ENCODE measurements at places on chromosomes 12 and 14.
A peak's percentile ranks its signal among the peaks of the same experiment; 100 is the strongest.

DNA sequence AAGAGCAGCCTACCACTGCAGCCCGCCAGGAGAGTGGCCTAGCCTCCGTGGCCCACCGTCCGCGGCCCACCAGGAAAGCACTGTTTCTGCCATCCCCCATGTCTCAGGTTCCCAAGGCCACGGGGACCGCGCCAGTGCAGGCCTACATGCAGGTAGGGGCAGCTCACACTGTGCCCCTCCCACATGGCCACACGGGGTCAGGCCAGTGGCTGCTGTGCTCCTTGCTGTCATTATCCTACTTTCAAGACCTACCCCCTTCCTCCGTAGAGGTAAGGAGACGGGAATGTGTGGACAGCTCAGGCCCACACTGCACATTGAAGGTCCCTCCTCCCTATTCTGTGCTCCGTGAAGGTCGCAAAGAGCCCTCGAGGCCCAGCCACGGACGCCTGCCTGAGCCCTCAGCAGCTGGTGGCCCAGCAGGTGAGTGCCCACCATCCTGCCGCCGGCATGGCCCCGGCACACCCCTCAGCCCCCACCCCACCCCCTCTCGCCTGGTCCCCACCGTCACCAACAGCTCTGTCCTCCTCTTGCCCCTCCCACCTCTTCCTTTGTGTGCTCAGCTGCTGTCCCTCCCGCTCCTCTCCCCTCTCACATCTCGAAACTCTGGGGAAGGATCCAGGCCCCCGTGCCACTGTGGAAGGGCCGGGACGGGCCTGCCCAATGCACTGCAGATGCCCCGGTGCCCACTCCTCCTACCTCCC, 10.0 kb downstream of the DDX51 start:
- no peak overlapping the region for H3K4me3 ChIP-seq
- H3K4me1 ChIP-seq, result peaks cover 13% of the 10 kb centered on the region
- DNase-seq, result no peak
- peaks cover 8% of the 10 kb centered on the region for H3K36me3 ChIP-seq

DNA sequence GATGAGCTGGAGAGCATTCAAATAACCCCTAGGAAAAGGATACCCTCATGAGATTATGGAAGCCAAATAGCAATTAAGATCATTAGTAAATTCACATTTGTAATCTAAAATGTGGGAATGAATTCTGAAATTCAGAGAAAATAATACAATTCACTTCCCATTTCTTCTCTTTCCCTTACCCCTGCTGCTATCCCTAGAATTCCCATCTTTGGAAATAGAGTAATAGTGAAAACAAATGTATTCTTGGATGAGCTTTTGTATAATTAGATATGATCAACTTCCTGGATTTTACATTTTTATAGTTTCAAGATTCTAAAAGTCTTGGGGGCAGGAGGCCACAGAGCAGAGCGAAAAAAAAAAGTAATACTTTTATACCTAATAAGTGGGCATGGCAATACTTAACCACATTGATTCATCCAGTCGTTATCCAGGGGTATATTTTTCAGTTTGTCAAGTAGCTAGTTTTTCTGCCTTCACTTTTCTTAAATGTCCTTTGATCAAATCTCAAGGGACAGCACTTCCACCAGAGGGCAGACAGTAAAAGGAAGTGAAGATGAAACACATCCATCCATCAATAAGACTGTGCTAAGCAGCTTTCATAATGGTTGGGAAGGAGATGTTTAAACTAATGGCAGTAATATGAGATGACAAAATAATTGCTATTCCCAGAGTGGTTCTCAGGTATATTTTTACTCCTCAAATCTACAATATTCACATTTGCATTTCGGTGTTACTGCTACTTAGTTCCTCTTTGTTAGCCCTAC, 401.3 kb downstream of the DIO2 start:
- no peak overlapping the region for H3K27ac ChIP-seq
- H3K36me3 ChIP-seq, result no peaks in the 10 kb centered on the region

GRCh38 chr12:28059668-28060067, 87.1 kb upstream of the PTHLH start:
- H3K4me1 ChIP-seq, result 0 out of 2 replicates have a peak, but pooled peaks cover 6% of the 10 kb centered on the region
- DNase-seq, result no peak
- no peak overlapping the region for H3K27ac ChIP-seq

GRCh38 chr14:35419429-35419841, 14.9 kb upstream of the NFKBIA start:
- H3K36me3 ChIP-seq, result no peaks in the 10 kb centered on the region
- peak; percentile 33 for DNase-seq
- H3K4me3 ChIP-seq, result peak overlapping the region; percentile 64

GRCh38 chr12:55132816-55133215, 6.6 kb downstream of the OR9K2 start:
- H3K4me1 ChIP-seq, result no peaks in the 10 kb centered on the region
- H3K27ac ChIP-seq, result no peak overlapping the region
- H3K27me3 ChIP-seq, result no peaks in the 10 kb centered on the region
- H3K4me3 ChIP-seq, result no peak overlapping the region

GRCh38 chr12:61999311-61999710, 260.9 kb upstream of the USP15 start:
- no peak overlapping the region for H3K4me3 ChIP-seq
- no peaks in the 10 kb centered on the region for H3K4me1 ChIP-seq
- no peaks in the 10 kb centered on the region for H3K36me3 ChIP-seq
- H3K27me3 ChIP-seq, result no peaks in the 10 kb centered on the region

GRCh38 chr12:12557733-12558132, 4.9 kb downstream of the DUSP16 start:
- H3K4me1 ChIP-seq, result peaks cover 17% of the 10 kb centered on the region
- no peak overlapping the region for H3K4me3 ChIP-seq
- no peak for DNase-seq
- no peaks in the 10 kb centered on the region for H3K27me3 ChIP-seq
- no peak overlapping the region for H3K27ac ChIP-seq

DNA sequence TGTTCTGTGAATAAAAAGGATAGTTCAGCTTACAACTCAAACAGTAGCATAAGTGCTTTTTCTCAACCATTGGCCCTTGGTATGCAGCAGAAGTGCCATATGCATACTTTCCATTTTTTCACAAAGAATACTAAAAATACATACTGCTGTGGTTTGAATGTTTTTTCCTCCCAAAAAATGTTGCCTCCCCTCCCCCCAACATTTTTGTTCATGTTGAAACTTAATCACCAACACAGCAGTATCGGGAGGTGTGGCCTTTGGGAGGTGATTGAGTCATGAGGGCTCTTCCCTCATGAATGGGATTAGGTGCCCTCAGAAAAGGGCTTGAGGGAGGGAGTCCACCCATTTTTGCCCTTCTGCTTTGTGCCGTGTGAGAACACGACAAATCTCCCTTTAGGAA, 198.6 kb downstream of the ESR2 start:
- no peak overlapping the region for H3K27ac ChIP-seq
- no peak overlapping the region for H3K4me3 ChIP-seq
- H3K4me1 ChIP-seq, result peaks cover 11% of the 10 kb centered on the region
- H3K27me3 ChIP-seq, result no peaks in the 10 kb centered on the region
- H3K36me3 ChIP-seq, result no peaks in the 10 kb centered on the region

DNA sequence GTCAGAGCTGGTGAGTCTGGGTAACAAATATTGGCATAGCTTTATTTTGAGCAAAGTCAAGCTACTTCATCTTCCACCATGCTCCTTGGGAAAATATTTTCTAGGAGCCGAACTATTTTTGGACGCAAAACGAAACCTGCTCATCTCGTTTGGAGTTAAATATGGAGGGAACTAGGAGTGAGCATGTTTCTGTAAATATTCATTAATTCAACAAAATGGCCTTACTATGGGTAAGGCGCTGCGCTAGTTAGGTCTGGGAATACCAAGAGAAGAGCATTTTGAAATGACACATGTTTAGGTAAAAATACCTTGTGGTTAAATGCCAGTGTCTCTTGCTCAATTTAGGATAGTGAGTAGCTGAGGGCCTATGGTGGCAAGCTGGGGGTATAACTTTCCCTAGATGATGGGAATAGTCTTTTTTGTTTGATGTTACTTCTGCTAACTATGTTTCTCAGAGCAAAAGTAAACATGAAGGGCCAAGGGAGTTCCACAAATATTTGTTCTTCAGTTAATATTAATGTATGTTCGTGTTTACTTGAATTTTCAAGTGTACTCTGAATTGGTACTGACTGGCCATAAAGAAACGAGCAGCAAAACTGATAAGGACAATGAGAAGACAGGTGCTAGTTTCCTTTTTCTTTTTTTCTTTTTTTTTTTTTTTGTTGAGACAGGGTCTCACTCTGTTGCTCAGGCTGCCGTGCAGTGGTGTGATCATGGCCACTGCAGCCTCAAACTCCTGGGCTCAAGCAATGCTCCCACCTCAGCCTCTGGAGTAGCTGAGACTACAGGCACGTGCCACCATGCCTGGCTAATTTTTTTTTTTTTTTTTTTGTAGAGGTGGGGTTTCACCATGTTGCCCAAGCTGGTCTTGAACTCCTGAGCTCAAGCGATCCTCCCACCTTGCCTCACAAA, 77.7 kb downstream of the MAP1LC3B2 start:
- H3K4me3 ChIP-seq, result no peak overlapping the region
- H3K36me3 ChIP-seq, result no peaks in the 10 kb centered on the region
- DNase-seq, result no peak
- H3K27me3 ChIP-seq, result peaks cover 39% of the 10 kb centered on the region
- no peak overlapping the region for H3K27ac ChIP-seq

GRCh38 chr12:101230547-101230946, 20.5 kb upstream of the SLC5A8 start:
- no peaks in the 10 kb centered on the region for H3K36me3 ChIP-seq
- peak overlapping the region; percentile 82 for H3K27ac ChIP-seq
- DNase-seq, result peak; percentile 75
- peaks cover 2% of the 10 kb centered on the region for H3K27me3 ChIP-seq
- H3K4me1 ChIP-seq, result peaks cover 11% of the 10 kb centered on the region

- H3K4me1 ChIP-seq, result no peaks in the 10 kb centered on the region
- no peak for DNase-seq
- H3K27me3 ChIP-seq, result peaks cover 22% of the 10 kb centered on the region
- no peaks in the 10 kb centered on the region for H3K36me3 ChIP-seq
Observed at GRCh38 chr12:55664826-55665225, 28.1 kb downstream of the OR10P1 start.

DNA sequence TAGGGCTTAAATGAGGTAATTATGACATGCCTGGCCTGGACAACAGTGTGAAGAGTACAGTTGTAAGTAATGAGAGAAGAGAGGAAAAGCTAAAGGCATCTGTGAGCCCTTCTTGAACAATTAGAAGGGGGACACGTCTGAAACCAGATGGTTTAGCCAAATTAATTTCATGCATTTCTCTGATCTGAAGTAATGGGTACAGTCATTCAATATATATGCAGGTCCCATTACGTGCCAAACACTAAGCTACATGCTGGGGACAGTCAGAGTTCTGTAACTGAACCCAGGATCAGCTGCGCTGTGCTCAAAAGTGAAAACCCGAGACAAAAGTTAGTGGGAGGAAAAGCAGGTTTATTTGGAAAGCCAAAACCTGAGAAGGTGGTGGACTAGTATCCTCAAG, 207.2 kb upstream of the TMTC1 start:
- H3K27me3 ChIP-seq, result no peaks in the 10 kb centered on the region
- H3K4me3 ChIP-seq, result no peak overlapping the region
- no peaks in the 10 kb centered on the region for H3K4me1 ChIP-seq
- no peaks in the 10 kb centered on the region for H3K36me3 ChIP-seq
- no peak overlapping the region for H3K27ac ChIP-seq

DNA sequence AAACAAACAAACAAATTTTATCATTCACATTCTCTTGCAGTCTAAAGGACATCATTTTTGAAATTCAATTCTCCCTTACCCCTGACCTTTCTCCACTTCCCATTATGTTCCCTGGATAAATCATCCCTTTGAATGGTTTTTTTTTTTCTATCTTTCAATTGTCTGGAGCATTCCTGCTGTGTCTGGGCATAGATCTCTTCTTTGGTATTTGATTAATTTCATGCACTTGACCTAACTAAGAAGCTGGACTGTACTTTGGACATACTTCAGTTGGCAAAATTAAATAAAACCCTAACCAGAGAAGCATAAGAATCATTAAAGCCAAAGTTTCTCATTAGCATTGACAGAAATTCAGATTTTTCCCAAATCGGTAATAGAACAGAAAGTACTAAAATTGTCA, 163.6 kb upstream of the BMP4 start:
- H3K4me1 ChIP-seq, result peaks cover 25% of the 10 kb centered on the region
- no peak for DNase-seq
- H3K27me3 ChIP-seq, result no peaks in the 10 kb centered on the region
- H3K4me3 ChIP-seq, result no peak overlapping the region

DNA sequence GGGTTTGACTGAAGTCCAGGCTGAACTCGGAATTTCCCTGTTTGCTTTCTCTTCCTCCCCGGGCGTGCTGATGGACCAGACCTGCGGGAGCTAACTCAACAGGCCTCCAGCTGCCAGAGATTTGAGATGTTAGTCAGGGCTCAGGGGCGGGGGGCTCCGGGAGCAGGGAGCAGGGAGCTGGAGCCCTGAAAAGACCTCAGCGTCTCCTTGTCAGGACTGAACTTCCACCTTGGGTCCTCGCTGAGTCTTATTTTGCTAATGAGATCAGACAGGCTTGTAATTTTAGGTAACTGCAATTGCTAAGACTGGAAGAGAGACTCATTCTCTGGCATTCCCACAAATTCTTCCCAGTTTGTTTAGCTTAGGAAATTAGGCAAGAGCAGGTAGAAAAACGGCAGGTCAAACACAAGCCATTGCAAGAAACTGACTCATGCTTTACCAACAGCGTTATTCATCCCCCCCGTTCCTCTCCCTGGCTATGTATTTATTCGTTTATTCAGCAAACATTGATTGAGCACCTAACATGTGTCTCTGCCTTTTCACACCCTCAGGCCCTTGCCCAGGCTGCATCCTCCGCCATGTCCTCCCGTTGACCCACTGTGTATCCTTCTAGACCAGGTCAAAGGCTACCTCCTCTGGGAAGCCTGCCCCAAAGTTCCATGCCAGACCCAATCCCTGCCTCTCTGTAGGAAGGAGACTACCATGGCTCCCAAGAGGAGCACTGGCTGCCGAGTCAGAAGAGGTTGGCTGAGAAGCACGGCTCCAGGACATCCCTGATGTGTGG, 80.4 kb upstream of the DIO3 start:
- DNase-seq, result peak; percentile 27
- H3K27ac ChIP-seq, result no peak overlapping the region
- H3K4me1 ChIP-seq, result peaks cover 24% of the 10 kb centered on the region
- H3K36me3 ChIP-seq, result no peaks in the 10 kb centered on the region
- H3K27me3 ChIP-seq, result peaks cover 9% of the 10 kb centered on the region
- no peak overlapping the region for H3K4me3 ChIP-seq

GRCh38 chr12:5524116-5524768, 92.3 kb downstream of the NTF3 start:
- H3K27me3 ChIP-seq, result peaks cover 3% of the 10 kb centered on the region
- no peaks in the 10 kb centered on the region for H3K36me3 ChIP-seq
- H3K4me3 ChIP-seq, result no peak overlapping the region
- no peak overlapping the region for H3K27ac ChIP-seq
- no peaks in the 10 kb centered on the region for H3K4me1 ChIP-seq
- no peak for DNase-seq

DNA sequence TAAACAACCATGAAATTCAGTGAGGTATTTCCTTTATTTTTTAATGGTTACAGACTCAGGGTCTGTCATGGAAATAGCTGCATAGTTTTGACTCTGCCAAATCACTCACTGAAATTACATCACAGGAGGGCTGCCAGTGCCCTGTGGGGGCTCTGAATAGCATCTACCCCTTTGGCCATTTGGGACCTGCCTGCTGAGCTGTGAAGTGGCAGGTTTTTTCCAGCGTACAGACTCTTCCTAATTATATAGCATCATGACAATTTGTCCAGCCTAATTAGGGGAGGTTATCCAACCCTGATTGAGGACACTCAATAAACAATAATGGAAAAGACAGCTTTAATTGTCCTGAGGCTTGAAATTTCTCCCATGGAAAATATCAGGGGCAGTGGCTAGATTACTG, 1.8 kb upstream of the COCH start:
- no peak overlapping the region for H3K4me3 ChIP-seq
- no peak for DNase-seq
- H3K27me3 ChIP-seq, result peaks cover 27% of the 10 kb centered on the region
- no peak overlapping the region for H3K27ac ChIP-seq
- H3K36me3 ChIP-seq, result no peaks in the 10 kb centered on the region

- no peaks in the 10 kb centered on the region for H3K36me3 ChIP-seq
- peak overlapping the region; percentile 74 for H3K4me3 ChIP-seq
- peak overlapping the region; percentile 66 for H3K27ac ChIP-seq
- peaks cover 79% of the 10 kb centered on the region for H3K4me1 ChIP-seq
Observed at GRCh38 chr14:61472801-61473376, 151.5 kb downstream of the PRKCH start.

Data from HFFc6 (cell line).